ENCODE measurements at places on chromosomes 12 and 14.

GRCh38 chr12:3034067-3034750 is 43.0 kb upstream of the TSPAN9 start:
- peak; percentile 48 for DNase-seq

DNA sequence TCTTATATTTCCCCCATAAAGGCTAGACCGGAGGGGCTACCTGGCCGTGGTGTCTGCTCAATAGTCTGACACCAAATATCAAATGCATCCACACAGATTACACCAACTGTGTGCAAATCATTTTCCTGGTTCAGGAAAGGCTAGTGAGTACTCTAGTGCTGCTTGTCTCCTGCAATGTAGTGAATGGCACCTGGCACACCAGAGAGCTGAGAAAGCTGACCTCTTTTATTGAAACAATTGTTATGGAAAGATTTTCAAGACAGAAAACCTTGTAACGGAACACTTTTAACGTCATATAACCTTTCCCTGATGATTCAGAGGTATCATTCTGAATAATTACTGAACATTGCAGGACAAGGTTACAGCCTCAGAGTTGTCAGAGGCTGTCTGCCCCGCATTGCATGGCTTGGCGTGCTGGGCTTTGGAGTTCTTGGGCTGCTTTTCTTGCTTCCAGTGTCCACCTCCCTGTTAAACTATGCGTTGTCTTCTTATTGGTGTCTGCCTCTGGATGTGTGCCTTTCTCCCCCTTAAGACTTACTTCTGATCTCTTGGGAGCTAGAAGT is 40.7 kb upstream of the HDAC7 start:
- peak; percentile 80 for DNase-seq

DNA sequence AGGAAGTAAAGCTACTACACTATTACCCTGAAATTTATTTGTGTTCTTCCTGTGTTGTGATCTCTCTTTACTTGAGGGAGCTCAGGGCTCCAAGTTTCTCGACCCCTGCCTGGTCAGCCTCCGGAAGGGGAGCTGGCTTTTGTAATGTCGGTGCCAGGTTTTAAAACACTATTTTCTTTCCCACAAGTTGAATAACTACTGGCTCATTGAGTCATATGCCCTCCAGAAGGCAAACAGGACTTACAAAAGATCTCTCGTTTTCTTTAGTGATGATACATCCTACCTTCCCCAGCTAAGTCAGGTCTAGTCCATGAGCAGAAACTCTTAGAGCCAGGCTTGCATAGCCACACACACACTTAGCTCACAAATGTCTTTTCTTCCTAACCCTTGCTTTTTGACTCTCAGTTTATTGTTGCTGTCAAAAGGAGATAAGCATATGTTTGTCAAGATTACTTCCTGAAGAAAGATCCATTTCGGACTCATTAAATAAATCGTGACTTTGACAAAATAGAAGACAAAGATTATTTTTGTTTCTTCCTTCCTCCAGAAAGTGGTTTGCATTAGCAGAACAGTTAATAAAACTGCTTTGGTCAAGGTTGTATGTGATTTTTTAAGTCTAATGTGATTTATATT is 209.8 kb upstream of the FLRT2 start:
- no peak for DNase-seq

GRCh38 chr12:57215668-57216013 is 953 bp upstream of the NXPH4 start:
- peak; percentile 58 for DNase-seq

GRCh38 chr12:49187184-49187583 is 1.7 kb downstream of the TUBA1A start:
- DNase-seq = no peak

DNA sequence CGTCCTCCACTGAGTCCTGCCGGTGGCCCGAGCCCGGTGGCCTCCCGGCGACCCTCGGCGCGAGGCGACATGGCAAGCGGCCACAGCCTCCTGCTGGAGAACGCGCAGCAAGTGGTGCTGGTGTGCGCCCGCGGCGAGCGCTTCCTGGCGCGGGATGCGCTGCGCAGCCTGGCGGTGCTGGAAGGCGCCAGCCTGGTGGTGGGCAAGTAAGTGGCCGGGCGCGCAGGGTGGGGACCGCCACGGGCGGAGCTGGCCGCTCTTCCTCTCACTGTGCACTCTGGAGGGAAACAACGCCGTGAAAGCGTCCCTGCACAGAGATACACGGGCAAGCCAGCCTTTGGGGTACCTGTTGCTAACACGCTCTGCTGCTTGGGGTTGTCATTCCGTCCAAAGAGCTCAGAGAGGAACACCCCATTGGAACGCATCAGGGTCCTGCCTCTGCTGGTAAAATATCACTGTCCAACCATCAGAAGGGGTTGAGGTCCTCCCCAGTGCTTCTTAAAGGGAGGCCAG is at the start of gene AMDHD1:
Gene AMDHD1, plus strand, starts transcription at position 2 of the 513 bp plus-strand sequence. Its CDS starts 68 bp downstream, at position 70.
- DNase-seq = peak; percentile 51

DNA sequence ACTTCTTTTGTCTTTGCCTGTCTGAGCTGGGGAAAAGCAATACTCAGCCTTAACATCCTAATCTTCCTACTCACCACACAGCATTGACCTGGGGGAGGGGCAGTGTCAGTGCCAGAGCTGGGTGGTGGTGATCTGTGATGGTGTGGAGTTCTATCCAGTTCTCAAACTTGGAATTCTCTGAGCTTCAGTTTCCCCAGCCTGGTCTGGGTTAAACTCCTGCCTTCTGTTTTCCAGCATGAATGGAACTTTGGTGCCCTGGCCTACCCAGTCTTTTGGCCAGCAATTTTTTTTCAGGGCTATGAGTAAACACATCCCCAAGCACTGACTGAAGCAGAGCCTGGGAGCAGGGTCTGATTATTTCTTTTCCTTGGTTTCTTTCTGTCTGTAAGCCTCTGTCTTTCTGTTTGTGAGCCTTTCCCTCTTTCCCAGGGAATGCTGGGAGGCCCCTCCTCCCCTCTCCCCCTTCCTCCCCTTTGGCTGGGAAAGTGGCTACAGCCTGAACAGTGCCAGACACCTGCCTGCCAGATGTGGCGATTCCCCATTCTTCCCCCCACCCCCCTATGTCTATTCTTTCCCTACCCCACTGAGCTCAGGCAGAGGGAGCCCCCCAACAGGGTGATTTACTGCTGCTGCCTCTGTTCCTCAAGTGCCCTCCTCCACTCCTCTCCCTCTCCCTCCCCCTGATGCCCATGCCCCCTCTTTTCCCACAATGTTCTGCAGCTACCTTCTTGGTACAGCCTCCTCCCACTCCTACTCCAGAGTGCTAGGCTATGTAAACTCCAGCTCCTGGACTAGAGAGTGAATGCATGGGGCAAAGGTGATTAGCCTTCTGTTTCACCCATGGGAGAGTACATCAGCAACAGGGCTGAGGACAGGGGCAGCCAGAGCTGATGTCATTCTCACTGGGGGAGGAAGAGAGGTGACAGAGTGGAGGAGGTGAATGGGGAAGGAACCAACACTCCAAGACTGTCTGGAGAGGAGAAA is 11.1 kb downstream of the GPR84 start:
- DNase-seq = no peak

DNA sequence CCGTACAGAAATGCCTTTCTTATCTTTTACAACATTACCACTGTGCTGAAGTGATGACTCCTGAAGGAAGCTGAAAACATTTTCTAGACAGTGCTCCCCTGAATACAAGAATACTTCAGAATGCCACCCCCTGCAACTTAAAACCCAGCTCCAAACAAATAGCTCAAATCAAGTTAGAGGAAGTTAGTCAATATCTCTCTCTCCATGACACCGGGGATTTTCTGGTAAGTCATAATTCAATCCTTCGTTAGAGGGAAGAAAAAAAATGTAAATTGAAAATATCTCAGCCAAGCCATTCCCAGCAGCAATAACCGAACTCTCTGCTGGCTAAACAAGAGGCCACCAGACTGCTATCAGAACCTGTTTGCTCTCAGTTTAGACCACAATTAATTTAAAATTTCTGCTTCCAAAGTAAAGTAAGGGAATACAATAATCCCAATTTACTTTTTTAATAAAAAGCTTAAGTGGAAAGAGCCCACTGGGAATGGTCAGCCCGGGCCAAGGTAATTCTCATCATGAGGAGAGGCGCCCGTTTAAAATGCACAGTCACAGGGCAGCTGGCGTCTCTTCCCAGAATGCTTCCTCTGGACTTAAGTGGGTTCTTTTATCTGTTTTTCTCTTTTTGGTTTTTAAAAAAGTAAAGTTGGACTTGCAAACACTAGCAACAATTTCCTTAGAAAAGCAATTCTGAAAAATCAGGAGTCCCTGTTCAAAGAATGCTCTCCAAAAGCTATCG is 710.1 kb upstream of the STXBP6 start:
- DNase-seq = no peak

DNA sequence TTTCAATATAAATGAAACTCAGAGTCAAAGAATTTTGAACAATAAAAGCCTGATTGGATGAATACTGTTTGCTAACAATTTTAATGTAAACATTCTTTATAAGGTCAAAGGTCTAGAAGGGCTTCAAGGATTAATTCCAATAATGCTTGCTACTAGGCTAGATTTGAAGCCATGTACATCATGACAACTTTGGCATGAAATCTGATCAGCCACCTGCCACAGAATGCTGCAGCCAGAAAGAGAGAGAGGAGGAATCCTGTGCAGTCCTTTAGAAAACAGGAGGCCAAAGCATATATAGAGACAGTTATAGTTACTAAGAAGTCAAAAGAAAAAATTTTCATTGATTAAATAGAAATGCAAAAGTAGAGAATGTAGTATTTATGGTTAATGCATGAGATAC is 47.1 kb downstream of the ABCD2 start:
- no peak for DNase-seq

GRCh38 chr12:77800501-77800900 is 30.2 kb upstream of the NAV3 start:
- DNase-seq = no peak

GRCh38 chr14:56723418-56723817 is 86.9 kb downstream of the OTX2 start:
- no peak for DNase-seq

GRCh38 chr14:106308839-106309389 is 782.5 kb downstream of the TMEM121 start:
- peak; percentile 100 for DNase-seq

DNA sequence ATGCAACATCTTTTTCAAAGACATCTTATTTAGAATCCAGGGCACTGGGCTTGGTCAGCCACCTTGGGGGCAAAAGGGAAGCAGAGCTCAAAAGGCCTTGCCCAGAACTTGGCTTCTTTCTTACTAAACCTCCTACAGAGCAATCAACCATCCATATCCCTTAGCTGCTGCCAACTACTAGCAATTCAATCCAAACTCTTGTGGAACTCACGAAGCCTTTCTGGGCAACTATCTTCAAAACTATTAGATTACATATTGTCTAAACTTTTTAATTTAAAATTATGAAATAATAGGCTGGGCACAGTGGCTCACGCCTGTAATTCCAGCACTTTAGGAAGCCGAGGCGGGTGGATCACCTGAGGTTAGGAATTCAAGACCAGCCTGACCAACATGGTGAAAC is 95.5 kb downstream of the PAWR start:
- DNase-seq = no peak

GRCh38 chr14:98868866-98869265 is 403.1 kb downstream of the BCL11B start:
- DNase-seq = no peak

DNA sequence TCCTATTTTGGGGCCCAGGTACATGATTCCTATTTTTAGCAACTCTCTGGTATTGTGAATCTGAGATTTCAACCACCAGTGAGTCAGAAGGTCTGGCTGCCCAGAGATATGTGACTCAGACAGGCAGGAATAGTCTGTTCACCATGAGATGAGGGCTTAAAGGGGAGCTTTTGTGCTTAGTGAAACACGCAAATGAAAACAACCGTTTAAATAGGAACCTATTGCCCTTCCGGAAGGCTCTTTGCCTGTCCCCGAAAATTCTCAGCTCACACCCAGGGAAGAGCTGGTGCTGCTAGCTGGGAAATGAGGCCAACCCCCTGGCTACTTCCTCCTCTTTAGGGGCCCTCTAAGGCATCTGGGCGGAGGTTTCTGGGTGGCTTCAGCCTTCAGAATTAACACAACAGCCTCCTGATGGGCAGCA is 283.6 kb downstream of the CACNA1C start:
- peak; percentile 39 for DNase-seq

GRCh38 chr14:34203251-34203722 is 252.4 kb upstream of the EGLN3 start:
- no peak for DNase-seq

GRCh38 chr12:3658327-3659163 is 94.4 kb downstream of the CRACR2A start:
- DNase-seq = peak; percentile 15

DNA sequence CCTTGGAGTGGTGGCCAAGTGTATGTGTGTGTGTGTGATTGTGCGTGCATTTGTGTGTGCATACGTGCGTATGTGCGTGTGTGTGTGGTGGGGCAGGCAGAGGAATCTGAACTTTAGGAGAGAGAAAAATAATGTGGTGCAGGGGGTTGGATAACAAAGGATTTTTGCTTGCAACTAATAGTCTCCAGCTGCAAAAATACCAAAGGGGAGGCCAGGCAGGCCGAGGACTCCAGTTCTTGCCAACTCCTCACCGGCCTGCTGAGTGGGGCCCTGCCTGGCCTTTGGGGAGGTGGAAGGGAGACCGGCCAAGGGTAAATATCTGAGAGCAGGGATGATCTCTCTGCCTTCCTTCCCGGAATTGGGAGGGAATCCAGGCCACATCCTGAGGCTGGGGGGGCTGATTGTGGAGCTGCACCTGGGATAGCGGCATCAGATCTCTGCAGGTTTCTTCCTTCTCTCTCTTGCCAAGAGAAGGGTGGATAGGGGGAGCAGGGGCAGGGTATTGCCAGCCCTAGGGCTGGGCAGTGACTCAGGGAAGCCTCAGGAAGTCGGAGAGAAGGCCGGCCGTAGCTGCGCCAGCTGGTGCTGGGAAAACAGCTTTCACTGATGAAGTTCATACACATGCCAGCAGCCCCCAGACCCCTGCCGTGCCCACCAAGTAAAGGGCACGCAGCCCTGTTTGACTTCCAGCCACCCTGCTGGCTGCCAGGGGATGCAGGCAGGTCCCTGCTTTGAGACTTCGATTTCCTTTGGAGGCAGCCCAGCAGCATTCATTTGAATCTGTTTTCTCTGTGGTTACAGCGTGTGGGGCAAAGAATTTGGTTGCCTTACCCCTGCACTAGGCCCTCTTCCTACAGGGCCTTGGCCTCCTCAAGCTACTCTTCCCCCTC is 4.6 kb upstream of the LRP1-AS start:
- DNase-seq = no peak

DNA sequence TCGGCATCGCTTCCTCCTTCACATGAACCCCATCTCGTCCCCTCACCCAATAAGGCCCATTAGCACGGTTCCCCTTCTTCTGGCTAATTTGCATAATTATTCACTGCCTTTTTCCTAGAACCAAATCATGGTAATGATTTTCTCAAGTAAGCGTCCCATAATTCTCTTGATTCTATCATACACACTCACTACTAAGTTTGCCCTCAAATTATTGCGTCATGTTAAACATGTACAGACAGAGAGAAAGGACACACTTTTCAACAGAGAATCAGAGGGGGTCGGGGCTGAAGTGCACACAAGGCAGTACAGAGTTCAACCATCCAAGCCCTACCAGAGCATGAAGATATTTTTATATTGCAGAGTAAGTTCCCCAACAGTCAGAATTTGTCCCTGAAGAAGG is 256.6 kb downstream of the FOXN3 start:
- DNase-seq = no peak

GRCh38 chr14:50778721-50779483 is 52.1 kb downstream of the NIN start:
- DNase-seq = no peak

- DNase-seq = no peak
Measured at GRCh38 chr14:49203676-49204075, 382.5 kb downstream of the RPS29 start.

- no peak for DNase-seq
Measured at GRCh38 chr12:24997496-24997895, 48.6 kb upstream of the BCAT1 start.
